ENCODE measurements at places on chromosomes 6 and 20.
A peak's percentile ranks its signal among the peaks of the same experiment; 100 is the strongest.

- no peak for DNase-seq
These were observed 44.5 kb upstream of the CLDN20 start for GRCh38 chr6:155219299-155219698.

DNA sequence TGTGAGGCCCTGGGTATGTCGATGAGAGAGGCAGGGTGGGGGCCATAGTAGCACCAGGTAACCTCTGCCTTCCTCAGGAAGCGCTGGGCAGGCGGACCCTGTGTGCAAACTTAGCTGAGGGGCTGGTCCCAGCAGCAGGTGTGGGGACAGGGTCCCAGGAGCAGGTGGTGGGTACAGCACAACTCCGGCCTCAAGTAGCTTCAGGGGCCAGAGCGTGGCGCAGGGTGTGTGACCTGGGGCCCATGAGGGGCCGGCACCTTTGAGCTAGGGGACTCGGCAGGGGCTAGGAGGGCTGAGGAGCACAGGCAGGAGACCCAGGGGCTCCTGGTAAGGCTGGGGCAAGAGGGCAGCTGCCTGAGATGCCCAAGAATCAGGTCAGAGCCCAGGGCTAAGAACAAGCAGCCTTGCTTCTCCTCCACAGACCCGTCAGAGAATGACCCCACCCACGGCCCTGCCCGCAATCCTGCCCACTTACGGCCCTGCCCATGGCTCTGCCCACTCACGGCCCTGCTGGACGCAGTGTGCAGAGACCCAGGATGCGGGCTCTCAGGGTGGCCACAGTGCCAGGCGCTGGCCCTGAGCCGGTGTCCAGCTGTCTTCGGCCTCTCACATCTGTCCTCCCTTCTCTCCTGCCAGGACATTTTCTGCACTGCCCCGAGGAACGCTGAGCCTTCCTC lies 30.9 kb downstream of the CHRNA4 start:
- DNase-seq, result no peak

DNA sequence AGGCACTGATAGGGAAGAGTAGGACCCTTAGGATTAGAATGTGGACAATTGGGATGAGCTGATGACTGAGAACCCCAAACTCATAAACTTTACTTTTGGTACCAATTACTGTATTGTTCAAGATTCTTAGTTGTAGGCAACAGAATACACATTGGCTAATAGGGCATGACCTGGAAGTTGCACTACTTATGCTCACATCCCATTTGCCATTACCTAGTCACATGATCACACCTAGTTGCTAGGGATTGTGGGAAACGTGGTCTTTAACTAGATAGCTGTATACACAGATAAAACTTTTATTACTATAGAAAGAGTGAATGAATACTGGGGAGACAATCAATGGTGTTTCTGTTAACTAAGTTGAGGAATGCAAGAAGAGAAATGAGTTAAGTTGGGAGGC lies 113.4 kb upstream of the AKIRIN2 start:
- no peak for DNase-seq

- peak; percentile 60 for DNase-seq
These were observed 336 bp upstream of the LY6G5C start for GRCh38 chr6:31681135-31681671.

- no peak for DNase-seq
These were observed 78.4 kb downstream of the RNF144B start for GRCh38 chr6:18465410-18466154.

DNA sequence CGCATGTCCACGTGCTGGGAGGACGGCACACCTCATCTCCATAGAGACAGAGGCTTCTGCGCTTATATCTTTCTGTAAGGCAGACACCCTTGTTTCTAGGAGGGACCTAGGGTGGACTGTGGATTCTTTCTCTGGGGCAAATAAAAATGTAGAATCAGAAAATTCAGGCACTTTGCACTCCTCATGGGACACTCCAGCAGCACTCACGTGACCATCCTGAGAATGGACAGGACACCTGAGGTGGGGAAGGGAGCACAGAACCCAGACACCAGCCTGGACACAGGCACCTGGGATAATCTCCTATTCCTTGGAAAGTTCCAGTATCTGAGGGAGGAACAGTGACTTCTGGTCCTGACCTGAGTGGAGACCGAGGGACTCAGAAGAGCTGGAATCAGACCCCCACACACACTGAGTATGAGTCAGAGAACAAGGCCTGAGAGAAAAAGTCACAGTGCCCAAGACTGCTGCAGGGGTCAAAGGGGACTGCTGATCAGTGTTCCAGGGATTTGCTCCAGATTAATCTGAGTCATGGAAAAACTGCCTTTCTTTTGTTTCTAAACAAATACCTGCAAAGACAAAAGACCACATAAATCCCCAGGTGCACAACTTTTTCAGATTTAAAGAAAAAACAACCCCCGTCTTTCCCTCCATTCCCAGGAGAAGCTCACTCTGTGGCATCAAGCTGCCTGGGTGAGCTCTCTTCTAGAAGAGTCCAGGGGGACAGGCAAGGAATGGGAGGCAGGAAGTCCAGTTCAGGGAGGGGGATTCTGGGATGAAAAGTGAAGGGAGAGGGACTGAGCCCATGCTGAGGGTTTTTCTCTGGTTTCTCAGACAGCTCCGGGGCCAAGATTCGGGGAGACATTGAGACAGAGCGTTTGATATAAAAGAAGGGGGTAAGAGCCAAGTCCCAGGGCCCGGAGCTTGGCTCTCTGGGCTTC lies 35.6 kb upstream of the MICB start:
- no peak for DNase-seq

GRCh38 chr6:32785781-32786533 lies 22.6 kb upstream of the HLA-DQB2 start:
- peak; percentile 56 for DNase-seq

GRCh38 chr20:33279261-33279910 lies 3.6 kb upstream of the BPIFB1 start:
- DNase-seq, result no peak

GRCh38 chr20:53656293-53657202 lies 62.9 kb upstream of the ZNF217 start:
- DNase-seq, result no peak

DNA sequence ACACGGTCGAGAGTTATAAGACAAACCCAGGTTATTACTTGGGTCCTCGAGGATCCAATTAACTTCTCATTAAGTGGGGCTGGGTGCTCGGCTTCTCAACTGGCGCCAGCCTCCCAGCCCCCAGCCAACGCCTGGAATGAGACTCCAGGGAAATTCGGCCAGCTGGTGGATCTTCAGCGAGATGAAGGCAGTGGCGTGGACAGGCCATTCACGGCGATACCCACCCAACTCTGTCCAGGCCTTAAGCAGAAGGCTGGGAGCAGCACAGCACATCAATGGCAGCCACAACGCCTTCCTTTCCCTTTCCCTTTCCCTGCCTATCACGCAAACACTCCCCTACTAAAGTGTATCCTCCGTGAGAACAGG lies 868 bp downstream of the METTL24 start:
- DNase-seq, result no peak

DNA sequence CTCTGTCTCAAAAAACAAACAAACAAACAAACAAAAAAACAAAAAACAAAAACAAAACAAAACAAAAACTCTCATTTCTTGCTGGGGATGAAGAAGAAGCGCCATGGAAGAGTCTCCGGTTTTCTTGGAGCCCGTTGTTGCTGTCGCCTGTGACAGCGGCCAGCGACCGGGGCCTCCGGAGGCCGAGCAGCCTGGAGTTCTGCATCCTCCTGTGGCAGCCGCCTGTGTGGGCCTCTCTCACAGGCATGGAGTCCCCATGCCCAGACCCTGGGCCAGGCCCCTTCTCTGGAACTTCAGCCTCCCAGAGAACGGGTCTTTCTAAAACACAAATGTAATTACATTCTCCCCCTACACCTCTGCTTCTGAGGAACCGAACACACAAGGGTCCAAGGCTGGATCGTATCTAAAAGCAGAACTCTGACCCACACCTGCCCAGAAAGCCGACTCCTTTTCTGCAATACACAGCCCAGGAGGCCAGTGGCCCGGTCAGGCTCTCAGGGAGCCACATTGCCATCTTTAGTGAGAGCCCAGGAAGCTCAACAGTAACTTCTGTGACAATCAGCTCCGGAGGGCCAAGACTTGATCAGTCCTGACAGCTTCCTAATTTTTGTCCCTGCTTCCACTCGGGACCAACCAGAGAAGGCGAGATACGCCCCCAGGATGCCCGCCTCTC lies 18.5 kb downstream of the DACT2 start:
- DNase-seq, result no peak

GRCh38 chr6:158653577-158654354 lies 3.9 kb downstream of the SYTL3 start:
- peak; percentile 47 for DNase-seq

DNA sequence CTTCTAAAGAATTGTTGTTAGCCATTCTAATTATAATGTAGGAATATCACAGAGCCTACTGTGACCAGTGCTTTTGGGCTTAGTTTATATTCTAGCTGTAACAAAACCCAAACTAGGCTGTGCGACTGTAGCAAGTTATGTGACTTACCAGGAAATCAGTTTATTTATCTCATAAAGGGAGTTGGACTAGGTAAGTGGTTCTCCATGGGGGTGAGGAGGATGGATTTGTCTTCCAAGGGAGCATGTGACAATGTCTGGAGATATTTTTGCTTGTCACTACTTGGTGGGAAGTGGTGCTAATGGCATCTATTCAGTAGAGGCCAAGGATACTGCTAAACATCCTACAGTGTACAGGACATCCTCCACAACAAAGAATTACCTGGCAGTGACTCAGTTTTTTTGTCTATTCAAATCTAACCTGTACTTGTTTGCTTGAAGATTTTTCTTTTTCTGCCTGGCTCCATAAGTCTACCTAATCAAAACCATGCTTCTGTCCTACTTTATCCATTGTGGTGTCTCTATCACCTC lies 32.5 kb downstream of the ZFAND3 start:
- no peak for DNase-seq

GRCh38 chr6:38638941-38639497 lies 710 bp downstream of the BTBD9 start:
- peak; percentile 69 for DNase-seq

- DNase-seq, result no peak
These were observed 28.2 kb downstream of the NDRG3 start for GRCh38 chr20:36717657-36718056.

DNA sequence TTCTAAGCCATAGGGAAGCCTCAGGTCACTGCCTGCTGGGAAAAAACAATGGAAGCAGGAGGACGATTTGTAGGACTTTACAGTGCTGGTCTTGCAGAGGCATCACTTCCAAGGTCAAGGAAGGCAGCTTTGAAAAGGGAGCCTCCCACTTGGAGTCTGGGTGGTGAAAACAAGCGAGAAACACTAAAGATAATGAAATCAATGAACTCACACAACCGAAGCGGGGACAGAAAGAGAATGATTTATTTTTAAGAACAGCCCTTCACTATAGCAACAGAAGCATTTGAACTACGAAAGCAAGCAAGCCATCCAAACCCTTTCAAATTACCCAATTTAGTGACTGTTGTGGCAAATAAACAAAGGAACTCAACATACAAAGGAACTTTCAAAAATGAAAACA lies 227.5 kb downstream of the THBS2 start:
- no peak for DNase-seq

DNA sequence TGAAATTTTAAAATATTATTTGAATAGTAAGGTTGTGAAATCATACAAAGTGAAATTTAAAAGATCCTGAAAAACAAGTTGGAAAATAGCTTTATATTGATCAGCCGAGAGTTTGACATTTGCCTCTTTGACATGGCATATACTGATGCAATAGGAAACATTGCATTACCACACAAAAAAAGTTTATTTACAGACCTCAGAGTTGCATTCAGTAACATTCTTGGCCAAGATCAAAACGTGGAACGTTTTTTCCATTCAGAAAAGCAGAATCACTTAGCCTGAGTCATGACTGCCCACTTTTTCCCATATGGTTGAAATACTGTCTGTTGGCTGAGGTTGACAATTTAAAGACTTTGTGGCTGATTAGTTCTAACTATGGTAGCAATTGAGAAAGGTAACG lies 55.1 kb upstream of the BACH2 start:
- DNase-seq, result no peak

DNA sequence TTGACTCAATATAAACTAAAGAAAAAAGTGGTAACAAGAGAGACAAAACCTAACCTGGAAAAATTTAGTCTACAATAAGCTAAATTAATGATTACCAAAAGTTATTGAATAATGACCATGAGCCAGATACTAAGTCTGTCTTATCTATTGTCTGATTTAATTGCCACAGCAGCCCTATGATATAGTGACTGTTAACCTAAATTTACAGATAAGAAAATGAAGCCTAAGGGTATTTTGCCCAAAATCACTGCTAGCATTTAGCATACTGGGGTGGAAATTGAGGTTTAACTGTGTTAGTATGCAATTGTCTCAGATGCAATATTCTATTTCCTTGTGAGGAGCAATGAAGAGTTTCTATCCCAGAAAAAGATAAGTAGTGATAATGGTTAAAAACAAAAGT lies 361.0 kb upstream of the EYS start:
- no peak for DNase-seq

DNA sequence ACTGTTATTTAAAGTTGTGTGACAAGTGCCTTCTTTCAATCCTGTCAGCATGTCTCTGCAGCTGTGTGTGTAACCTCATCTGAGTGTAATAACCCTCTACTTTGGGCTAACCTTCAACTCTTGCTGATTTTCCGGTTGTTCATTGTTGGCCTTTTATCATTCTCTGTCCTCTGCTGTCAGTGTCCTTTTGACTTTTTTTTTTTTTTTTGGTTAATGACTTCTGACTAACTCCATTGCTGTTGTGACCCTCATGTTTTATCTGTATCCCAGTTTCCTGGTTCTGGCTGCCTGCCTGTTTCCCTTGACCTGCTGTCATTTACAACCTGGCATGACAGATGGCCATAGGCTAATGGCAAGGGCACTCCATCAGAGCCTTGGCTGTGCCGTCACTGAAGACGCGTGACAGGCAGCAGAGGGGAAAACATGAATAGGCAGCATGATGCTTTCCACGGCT lies 145.7 kb upstream of the MAN1A1 start:
- DNase-seq, result peak; percentile 72

DNA sequence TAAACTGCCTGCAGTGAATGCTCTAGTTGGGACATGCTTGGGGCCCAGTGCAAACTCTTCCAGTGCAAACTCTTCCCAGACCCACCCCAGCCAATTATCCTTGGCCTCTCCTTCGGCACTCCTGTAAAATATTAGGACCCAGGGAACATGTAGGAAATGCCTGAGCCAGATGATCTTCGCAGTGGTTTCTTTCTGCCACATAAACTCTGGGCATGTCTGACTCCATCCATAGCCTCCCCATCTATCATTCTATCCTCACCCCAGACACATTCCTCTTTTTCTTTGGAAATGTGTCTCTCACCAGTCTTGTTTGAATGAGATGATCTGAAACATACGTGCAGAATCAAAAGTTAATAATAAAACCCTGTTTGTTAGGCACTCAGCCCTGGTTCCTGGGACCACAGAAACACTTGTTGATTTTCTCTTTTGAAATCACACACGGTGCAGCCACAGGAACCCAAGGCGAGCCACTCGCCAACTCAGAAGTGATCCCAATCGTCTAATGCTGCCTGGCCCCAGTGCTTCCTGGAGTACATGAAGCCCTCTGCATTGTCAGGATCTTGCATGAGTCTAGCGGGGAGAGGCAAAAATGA lies 108.9 kb upstream of the CST7 start:
- DNase-seq, result no peak

GRCh38 chr6:38064431-38064830 lies 244.9 kb downstream of the ZFAND3 start:
- no peak for DNase-seq
